ENCODE measurements at places on chromosomes 1 and 21.

DNA sequence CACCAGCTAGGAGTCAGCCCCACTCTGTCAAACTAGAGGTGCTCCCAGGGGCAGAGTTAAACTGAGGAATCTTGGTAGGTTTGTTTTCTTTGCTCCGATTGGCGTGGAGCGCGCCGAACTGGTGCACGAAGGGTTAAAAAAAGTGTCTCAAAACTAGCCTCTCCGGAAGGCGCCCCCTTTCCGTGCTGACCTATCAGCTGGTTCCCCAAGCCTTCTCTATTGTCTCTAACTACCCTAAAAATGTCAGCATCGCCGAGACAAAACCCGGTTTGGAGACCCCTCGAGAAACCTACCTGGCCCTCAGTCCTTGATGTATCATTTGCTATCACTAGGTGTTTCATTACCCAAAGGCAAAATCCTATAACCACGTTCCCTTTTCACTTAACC is 2.2 kb downstream of the TGFB2 start:
- no peak for DNase-seq

GRCh38 chr1:115400891-115401290 is 62.8 kb upstream of the NGF start:
- DNase-seq: no peak

DNA sequence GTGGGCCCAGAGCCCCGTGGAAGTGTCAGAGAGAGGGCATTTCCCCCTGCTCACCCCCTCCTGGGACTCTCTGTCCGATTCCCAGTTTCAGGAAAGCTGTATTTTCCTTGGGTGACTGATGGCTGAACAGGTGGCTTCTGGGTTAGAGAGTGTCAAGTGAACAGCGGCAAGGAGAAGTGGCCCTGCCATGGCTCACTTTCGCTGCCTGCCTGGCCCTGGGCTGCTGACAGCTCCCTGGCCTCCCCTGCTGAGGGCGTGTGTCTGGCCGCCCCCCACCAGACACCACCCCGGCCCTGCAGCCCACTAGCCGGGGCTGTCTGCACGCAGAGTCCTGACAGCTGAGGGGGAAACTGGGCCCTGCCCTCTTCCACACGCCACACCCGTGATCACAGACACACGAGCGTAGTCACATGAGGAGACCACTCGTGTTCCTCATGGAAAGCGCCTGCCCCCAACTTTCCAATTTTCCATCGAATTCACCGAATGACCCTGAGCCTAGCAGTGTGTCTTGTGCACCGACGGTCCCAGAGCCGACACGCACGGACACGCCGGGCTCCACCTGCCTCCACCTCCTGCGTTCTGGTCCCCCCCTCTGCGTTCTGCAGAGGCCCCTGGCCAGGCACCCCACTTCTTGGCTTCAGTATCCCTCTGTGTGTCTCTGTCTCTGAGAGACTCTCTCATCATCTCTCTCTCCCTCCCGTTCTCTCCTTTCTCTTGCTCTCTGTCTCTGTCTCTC is 60.6 kb upstream of the CASZ1 start:
- no peak for DNase-seq

GRCh38 chr1:61687901-61688300 is 37.0 kb downstream of the TM2D1 start:
- DNase-seq: no peak

GRCh38 chr1:14872762-14873161 is 274.3 kb downstream of the KAZN start:
- no peak for DNase-seq

GRCh38 chr1:14390816-14391215 is 207.7 kb upstream of the KAZN start:
- no peak for DNase-seq

GRCh38 chr1:16464917-16465625 is 24.5 kb downstream of the NECAP2 start:
- no peak for DNase-seq

- DNase-seq: no peak
These were observed 478.8 kb downstream of the CAMTA1 start for GRCh38 chr1:7264101-7264500.

DNA sequence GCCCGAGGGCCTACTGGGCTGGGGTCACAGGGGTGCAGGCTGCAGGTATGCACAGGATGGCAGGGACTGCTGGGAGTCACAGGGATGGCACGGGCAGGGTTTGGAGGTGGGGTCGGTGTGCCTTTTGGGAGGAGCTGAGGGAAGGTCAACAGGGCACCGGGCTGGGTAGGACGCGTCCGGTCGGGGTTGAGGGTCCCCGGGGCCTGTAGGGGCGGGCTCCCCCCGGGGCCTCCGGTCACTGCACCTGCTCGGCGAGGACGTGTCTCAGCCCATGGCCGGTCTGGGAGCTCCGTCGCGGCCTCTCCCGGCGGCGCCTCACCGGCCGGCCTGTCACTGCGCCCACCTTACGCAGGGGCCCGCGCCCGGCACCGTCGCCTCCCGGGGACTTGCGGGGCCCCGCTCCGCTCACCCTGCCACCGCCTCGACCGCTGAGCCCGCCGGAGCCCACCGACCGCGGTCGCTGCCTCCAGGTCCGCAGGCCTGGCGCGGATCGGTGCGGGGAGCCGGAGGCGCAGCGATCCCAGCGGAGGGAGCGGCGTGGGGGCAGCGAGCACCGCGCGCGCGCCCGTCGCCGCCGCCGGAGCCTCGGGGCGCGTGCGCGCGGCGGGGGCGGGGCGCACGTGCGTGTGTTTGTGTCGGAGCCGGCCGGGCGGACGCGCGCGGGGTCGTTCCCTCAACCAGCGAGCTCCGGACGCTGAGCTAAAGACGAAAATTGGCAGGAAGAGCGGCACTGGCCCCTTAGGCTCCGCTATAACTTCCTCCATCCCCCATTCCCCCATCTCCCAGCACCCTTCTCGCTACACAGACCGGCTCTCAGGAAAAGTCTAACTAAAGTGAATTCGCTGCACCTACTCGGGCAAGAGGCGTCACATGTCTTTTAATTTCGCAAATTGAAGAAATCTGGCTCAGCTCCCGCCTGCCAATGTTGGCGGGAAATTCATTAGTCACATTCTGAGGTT is at the start of gene AMIGO1:
TSS of gene AMIGO1 (minus strand) at position 552 of the 959 bp plus-strand sequence. CDS start 815 bp downstream, outside the sequence.
- peak; percentile 63 for DNase-seq

GRCh38 chr1:172605641-172606040 is 53.3 kb upstream of the FASLG start:
- DNase-seq: no peak

- no peak for DNase-seq
These were observed 15.1 kb downstream of the SGIP1 start for GRCh38 chr1:66549017-66549416.

DNA sequence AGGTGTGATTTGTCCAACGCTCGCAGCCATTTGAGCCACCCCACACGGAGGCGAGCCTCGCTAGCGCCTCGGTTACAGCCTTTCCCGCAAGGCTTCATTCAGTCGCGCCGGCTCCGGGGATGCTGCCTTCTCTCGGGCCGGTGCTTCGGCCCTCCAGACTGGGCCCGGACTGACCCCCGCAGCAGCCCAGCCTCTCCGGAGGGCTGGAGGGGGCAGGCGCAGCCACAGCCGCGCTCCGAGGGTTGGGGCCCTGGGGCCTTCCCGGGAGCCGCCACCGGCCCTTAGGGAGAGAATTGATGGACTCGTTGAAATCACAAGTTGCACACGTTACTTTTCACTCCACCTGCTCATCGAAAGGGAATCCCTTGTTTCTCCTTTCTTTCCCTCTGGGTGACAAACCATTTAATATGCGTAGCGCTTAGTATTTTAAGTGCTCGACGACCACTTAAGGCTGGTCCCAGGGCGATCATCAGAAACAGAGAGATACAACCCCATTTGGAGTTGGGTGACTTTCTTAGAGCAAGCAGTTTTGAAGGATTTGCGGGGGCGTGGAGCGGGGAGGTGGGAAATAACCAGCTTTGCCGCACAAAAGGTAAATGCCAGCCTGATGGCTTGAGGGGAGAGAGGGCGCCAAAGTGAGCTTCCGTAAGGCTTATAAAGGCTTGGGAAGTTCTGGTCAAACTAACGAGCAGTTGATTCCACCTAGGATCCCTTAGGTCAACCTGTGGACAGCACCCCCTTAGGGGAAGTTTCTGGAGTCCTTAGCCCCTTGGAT is 24.6 kb upstream of the ENAH start:
- DNase-seq: no peak

GRCh38 chr1:245419461-245419978 is 264.7 kb downstream of the KIF26B start:
- DNase-seq: no peak

DNA sequence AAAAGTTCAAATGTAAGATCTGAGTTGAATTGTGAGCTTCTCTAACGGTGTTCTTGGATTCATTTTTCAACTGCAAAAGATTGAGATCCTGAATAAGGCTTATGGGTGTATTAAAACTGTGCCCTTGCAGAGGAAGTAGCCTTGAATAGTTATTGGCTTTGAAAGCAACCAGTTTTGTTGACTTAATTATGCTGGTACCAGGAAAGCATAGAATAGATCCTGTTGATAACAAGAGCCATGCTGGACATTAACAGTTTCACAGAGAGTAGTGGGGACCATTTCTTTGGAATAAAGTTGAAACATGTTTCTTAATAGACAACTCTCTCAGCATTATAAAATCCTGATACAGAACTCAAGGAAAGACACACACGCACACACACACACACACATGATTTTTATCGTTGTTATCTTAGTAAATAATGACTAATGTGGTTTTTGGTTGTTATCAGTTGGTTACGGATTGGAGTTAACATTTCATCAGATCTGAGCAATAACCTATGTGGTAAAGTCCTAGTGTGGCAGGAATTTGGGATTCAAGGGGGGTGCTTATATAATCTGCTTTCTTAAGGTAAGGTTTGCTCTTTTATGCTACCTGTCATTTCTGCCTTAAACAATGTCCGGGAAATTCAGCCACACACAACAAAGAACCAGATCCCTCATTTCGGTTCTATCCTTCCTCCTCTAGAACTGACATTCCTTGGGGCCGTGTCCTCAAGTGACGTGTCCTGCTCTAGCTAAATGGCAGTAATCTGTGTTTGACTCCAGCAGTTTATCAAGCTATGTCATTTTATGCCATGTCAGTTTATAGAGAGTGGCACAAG is 330.9 kb downstream of the CHRM3 start:
- no peak for DNase-seq

DNA sequence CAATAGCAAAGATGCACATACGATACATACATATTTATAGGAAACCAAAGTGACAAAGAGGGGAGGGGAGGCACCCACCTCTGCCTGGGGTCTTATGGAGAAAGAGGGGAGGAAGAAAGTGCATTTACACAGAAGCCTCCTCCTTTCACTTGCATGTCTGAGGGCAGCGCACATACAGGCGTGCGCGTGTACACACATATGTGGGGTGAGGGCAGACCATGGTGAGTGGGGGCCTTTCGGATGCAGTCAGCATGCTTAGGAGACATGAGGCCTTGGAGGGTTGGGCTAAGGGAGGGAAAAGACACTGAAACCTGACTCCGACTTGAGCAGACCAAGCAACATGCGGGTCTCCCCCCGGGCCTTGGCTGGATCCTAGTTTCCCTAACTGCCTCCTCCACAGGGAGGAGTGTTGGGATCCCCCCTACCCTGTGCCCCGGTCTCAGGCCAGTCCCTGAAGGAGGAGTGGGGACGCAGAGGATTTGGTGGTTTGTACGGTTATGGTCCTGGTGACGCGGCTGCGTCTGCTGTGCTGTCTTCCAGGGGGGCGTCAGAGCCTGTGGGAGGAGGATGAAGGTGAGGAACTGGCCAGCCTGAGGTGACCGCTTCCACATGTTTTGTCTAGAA is 15.2 kb downstream of the LRRC71 start:
- DNase-seq: no peak

Data from CD8-positive, alpha-beta memory T cell (primary cell).